ENCODE measurements at places on chromosomes 1 and 21.

DNA sequence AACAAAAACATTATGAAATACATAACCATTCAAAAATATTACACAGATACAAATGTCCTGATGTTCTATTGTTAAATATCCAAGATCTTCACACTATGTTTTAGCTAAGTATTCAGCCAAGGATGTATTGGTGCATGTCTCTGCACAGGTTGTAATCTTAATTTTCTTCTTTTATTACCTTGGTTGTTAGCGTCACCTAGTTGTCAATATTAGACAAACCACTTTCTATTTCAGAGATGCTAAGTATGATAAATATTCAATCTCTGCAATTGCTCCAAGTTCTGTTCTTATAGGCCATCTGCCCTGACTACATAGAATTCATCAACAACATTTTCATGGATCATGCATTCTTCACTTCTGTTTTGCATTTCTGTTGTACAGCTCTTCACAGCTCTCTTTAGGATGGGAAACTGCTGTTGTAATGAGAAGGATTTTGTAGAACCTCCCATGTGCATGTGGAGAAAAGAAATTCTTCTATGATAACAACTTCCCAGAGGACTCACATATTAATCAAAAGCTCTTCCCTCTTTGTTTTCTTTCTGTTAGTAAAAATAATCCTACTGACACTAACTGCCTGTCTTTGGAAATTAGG, 380.1 kb downstream of the NUF2 start:
- no peak for DNase-seq

DNA sequence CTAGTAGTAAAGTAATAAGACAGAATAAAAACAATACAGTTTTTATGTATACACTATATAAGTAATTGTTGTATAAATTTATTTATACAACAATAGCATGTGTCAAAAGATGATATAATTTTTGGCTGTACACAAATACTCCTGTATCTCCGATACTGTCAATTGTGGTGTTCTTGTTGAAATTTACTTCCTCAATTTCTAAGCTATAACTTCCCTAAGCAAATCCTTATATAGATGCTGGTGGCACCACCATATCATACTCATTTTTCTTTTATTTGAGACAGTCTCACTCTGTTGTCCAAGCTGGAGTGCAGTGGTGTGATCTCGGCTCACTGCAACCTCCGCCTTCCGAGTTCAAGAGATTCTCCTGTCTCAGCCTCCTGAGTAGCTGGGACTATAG, 141.0 kb upstream of the HP1BP3 start:
- no peak for DNase-seq

GRCh38 chr1:245462161-245462560, 307.4 kb downstream of the KIF26B start:
- DNase-seq, result no peak

DNA sequence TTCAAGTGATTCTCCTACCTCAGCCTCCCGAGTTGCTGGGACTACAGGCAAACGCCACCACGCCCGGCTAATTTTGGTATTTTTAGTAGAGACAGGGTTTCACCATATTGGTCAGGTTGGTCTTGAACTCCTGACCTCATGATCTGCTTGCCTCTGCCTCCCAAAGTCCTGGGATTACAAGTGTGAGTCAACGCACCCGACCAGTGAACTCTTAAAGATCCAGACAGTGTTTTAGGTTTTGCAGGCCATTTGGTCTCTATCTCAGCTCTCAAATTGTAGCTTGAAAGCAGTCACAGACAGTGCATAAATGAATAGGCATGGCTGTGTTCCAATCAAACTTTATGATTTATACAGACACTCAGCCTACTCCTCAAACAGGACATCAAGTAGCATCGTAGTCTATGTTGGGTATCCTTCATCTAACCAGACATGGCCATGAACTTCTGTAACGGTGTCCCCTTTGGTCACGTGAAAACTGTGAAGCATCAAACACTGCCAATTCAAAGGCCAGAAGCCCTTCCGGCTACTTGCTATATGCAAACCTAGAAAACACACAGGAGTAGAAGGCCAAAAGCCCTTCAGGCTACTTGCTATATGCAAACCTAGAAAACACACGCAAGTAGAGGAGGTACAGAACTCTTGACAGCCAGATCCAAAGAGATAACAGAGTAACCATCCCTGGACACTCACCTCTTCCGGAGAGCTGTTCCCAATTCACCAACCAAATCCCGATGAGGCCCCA, 3.1 kb downstream of the FUCA1 start:
- DNase-seq, result no peak

Measured in stimulated activated CD8-positive, alpha-beta memory T cell treated with anti-CD3 and anti-CD28 coated beads, Interleukin-7, amount 100 ng/mL, for 48 hours (primary cell).